ENCODE measurements at places on chromosomes 7 and 10.

GRCh38 chr7:28729281-28729680, 228.8 kb downstream of the TRIL start:
- no peak for DNase-seq

- peak; percentile 94 for DNase-seq
Measured at GRCh38 chr7:105268511-105269392, 120.0 kb downstream of the SRPK2 start.

DNA sequence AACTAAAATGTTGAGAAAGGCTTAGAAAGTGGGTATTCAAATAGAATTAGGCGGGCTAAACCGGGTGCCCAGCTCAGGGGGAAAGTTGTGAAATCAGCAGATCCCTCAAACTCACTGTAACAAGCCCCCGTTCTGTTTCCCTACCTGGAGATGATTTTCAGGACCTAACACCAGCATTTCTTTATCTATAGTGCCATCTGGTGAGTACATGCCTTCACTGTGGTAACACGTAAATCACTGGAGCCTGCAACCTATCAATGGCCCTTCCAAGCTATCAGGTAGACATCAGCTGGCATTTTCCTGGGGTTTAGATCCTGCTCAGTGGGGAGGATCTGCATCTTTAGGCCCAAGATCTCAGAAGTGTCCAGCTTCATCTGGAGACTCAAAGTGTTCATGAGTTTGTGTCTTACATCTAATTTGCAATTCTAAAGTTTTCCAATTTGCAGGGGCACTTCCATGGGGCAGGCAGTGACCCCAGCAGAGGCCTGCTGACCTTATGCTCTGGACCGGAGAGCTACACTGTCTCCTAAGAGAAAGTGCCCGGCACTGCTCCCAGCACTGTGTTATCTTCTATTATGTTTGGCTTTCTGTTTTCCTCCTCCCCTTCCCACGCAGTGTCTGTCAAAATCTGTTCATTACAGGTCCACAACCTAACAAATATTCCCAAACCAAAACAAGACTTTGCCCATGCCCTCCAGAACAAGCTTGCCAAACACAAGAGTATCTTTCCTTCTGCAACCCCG, 132.5 kb downstream of the LSM5 start:
- peak; percentile 12 for DNase-seq

GRCh38 chr7:41125343-41125742, 577.5 kb downstream of the INHBA start:
- DNase-seq, result no peak

DNA sequence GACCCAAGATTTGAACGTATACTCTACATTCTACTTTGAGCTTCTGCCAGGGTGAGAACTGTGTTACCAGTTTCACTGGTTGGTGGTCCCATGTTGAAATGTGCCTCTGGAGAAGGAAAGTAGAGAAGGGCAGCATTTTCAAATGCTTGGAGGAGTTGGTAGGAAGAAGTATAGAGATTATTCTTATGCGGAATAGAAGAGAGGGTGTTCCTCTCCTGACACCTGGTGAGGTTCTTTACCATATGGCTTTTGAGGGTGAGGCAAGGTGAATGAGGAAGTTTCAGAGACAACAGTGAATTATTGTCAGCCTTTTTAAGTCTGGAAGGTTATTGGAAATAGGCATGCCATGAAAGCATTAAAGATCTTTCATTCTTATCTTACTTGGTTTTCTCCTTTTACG, 34.3 kb downstream of the R3HCC1L start:
- no peak for DNase-seq

DNA sequence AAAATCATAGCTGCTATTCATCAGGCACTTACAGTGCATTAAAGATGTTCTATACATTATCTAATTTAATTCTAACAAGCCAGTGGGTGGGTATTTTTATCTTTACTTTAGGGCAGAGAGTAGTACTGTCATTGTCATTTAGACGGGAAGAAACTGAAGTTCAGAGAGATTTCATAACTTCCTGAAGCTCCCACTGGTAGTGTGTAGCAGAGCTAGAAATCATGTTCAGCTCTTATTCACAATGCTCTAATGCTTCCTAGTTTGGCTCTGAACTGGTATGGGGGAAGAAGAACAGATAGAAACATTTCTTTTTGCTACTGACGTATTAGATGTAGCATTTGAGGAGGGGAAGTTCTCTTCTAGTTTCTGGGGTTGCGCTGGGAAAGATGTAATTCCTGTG, 116.7 kb downstream of the CYP26A1 start:
- peak; percentile 44 for DNase-seq

- no peak for DNase-seq
Measured at GRCh38 chr10:53361281-53361680, 588.7 kb upstream of the MBL2 start.

GRCh38 chr10:75632805-75633462, 201.5 kb downstream of the LRMDA start:
- no peak for DNase-seq

- no peak for DNase-seq
Measured at GRCh38 chr7:31814187-31814586, 127.2 kb downstream of the PPP1R17 start.

DNA sequence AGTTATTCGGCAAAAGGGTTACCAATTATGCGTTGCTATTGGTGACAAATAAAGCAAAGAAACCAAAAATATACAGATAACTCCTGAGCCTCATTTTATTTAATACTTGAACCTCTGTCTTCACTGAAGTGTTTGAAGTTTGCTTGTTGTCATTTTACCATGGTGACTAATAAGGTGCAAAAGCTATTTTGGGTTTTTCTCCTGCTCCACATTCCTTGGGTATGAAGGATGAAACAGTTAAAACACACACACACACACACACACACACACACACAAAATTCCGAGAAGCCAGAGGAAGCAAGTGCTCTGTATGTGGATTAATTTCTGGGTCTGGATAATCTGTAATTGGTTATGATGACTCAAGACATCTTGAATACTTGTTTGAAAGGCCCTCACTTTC, 246.5 kb downstream of the COBL start:
- no peak for DNase-seq

GRCh38 chr7:11120068-11120664, 146.5 kb downstream of the PHF14 start:
- DNase-seq, result no peak

- peak; percentile 25 for DNase-seq
Measured at GRCh38 chr7:11170175-11170574, 196.5 kb downstream of the PHF14 start.

GRCh38 chr7:94368371-94368791, 26.3 kb upstream of the COL1A2 start:
- DNase-seq, result no peak

DNA sequence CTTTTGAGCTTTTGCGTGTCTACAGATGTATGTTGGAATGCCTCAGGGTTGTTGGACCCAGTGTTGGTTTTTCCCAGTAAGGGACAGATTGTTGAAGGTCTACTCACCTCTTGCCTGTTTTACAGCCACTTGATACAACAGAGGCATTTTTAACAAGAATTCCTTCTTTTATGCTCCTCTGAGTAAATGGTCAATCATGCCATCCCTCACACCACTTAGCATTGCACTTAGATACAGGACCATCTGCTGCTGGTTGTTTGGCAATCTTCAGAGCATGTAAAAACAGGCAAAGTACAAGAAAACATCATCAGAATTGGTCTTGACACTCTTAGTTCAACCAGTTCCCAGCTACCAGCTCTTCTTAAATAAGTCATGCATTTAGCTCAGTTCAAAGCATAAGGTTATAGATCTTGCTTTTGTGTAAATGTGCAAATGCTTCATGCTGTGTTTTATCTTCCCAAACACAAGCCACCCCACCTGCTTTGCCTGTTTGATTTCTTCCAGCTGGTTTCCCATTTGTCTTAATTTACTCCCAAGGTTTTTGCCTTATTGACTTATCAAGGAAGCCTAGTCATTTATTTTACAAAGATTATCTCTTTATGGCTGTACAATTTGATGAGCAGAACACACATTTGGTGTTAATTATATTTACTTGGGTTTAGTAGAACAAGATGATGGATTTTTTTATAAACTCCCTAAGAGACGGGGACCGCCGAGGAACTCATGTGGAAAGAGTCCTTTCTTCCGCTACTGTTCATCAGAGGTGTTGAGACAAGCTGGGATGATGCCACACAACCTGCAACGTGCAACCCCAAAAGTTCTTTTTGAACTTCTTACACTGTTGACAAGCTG, 136.6 kb downstream of the AHR start:
- no peak for DNase-seq

GRCh38 chr7:41002741-41003610, 699.9 kb downstream of the INHBA start:
- DNase-seq, result peak; percentile 36

GRCh38 chr7:77247206-77247850, 47.7 kb upstream of the FGL2 start:
- DNase-seq, result peak; percentile 76

GRCh38 chr10:128630787-128631252, 504.6 kb upstream of the MKI67 start:
- no peak for DNase-seq

GRCh38 chr10:77219046-77219445, 418.6 kb downstream of the KCNMA1 start:
- no peak for DNase-seq

DNA sequence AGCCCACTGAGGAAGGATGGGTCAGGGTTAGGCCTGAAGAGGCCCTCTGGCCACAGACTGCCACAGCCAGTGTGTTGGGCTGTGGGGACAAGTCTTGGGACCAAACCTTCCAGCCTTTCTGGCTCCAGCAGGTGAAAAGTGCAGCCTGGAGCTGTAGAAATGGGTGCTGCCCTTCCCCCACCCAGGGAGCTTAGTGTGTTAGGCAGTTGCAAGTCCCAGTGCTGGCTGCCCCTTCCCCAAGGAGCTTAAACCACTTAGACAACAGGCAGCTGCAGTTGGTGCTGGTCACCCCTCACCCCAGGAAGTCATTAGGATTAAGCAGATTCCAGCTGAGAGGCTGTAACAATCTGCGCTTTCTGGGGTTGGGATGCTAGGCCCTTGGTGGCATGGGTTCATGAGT, 563.3 kb downstream of the NRG3 start:
- no peak for DNase-seq

GRCh38 chr7:38694326-38694725, 63.2 kb upstream of the AMPH start:
- no peak for DNase-seq

GRCh38 chr7:24732646-24733413, 24.4 kb downstream of the GSDME start:
- DNase-seq, result no peak

DNA sequence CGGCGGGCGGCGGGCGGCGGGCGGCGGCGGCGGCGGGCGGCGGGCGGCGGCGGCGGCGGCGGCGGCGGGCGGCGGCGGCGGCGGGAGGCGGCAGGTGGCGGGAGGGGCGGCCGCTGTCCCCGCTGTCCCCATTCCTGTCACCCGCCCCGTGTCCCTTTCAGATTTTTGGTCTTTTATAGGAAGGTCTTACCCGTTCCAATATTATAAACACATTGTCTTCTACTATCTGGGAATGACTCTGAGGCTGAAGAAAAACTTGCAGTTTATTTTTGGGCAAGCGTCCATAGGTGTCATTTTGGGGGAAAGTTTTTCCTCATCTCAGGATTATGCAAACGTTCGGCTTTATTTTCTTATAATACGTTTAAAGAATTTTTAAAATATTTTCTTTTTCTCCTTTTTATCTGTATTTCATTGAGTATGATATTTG, 578 bp downstream of the ZNF713 start:
- DNase-seq, result peak; percentile 41

DNA sequence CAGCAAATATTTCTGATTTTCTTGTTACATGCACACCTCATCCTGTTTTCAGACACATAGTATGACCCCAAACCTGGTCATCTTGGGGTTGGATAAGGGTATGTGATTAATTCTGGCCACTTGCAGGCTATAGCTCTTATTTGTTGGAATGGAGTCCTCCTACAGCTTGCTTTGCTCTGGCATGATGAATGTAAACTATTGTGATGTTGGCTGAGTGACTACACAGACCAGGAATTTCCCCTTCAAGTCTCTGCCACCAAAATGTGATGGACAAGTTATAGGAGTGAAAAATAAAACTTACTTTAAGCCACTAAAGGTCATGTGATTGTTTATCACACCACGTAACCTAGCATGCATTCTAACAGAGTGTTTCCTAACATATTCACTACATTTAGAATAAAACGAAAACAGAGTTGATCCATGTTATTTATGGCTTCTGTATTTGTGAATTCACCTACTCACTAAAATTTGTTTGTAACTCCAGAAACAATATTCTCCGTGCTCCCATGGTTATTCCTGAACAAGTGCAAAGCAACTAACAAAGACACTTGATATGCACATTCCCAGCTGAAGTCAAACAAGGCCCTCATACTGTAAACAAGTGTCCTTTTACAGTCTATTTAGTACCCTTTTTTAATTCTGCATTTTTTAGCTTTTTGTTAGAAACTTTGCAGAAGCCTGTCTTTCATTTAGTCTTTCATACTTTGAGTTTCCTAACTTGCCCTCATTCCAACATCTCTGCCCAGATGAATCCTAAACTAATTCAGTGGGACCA, 599.2 kb upstream of the PCDH15 start:
- no peak for DNase-seq

GRCh38 chr7:3310884-3311283, 9.8 kb downstream of the SDK1 start:
- no peak for DNase-seq

GRCh38 chr7:81036871-81037270, 118.0 kb upstream of the SEMA3C start:
- no peak for DNase-seq

GRCh38 chr10:110704906-110705476, 60.9 kb downstream of the RBM20 start:
- no peak for DNase-seq

DNA sequence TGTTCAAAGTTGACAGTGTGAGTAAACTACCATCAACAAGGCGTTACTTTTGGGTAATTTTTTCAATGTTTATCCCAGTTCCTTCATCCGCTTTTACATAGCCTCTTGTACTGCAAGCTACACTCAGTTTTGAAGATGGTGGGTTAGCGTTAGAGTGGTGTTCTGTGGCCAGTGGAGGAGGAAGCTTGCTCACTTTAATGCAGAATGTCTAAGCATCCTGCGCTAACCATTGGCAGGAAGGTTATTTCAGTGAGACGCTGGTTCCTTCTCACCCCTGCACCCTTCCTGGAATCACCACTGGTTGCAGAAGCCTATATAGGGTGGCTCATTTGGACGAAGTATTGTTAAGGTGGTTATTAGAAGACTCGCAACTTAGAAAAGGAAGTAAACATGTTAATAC, 159.1 kb downstream of the CELF2 start:
- no peak for DNase-seq

GRCh38 chr10:1107679-1108078, 51.5 kb downstream of the WDR37 start:
- no peak for DNase-seq

DNA sequence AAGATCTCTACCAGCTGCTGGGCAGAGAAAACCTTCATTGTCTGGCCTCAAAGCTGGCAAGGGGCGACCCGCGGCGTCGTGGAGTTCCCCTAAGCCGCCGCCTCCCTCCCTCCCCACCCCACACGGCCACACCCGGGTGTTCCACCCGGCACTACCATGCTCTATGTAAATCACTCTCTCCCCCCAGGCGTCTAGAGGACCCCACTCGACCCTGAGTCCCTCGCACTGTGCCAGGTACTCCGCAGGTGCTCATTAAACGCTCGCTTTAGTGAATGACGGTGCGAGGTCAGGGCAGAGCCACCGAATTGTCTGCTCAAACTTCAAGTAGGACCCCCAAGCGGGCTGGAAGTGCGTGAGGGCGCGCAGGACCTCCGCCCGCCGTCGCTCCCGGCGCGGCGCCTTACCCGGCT, 628 bp downstream of the PARP12 start:
- DNase-seq, result no peak

- peak; percentile 87 for DNase-seq
Measured at GRCh38 chr7:127585044-127585953, at the start of gene GCC1. GCC1 (minus strand) TSS chr7:127585596; CDS start chr7:127585182, 414 bp downstream.
